Progenitor cell of endocrine pancreas (in vitro differentiated cells): ENCODE measurements at places on chromosomes 6 and 20.

- DNase-seq: no peak
These were observed 124.2 kb upstream of the PTPN1 start for GRCh38 chr20:50385733-50386640.

- no peak for DNase-seq
These were observed 95.0 kb downstream of the SNX5 start for GRCh38 chr20:17873410-17874270.

DNA sequence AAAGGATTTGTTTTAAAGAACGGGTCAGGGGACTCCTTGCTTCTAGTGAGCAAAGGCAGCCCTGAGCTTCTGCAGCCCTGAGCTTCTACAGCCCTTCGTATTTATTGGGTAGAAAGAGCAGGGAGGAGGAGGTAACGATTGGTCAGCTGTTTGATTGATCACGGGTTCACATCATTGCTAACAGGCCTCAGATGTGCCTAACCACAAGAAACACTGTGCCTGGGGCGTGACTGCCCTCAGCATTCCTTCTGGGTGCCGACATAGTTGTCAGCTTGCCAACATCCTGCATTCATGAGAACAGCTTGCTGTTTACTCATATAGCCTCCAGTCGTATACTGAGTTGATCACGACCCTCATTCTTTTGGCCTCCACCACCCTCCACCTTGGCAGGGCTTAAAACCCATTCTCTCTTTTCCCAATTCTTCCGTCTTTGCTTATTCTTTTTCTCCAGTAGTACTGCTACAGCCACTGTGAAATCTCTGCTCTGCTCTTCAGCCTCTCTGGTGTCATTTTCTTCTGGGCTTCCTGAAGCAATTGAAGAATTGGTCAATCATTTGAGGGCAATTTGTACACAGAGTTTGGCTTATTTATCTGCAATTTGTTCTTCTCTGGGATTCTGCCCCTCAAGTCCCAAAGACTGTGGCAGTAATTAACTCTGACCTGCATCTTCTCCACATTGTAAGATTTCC lies 25.4 kb upstream of the NOP56 start:
- DNase-seq: no peak

GRCh38 chr6:47091886-47092668 lies 49.9 kb upstream of the ADGRF1 start:
- no peak for DNase-seq

GRCh38 chr20:17938871-17939619 lies 29.5 kb downstream of the SNX5 start:
- peak; percentile 54 for DNase-seq

DNA sequence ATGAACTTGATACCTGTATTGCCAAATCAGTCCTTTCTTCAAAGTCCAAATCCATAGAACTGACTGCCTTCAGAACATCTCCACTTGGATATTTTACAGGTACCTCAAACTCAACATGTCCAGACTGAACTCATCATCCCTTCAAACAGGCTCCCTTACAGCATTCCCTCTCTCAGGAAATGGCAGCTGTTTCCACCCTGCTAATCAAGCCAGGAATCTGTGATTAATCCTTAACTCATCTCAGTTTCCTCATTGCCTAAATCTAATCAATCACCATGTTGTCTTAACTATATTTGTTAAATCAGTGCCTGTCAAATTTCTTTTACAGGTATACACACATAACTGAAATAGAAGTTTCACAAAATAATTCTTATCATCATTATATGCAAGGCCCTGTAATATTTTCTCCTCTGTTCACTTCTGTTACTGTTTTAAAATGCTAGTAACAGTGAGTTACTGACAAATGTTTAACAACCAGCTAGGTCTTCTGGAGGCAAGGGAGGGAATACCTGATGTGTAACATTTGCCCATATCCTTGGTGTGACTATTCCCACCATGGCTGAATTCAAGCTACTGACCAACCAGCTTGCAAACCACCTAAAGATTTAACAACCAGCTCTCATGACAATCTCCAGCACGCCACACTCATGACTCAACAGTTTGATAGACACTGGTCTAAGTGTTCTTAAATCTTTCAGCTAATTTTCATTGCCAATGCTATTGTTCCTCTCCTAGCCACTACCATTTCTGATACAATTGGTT lies 124.9 kb downstream of the ADAT2 start:
- no peak for DNase-seq

- DNase-seq: no peak
These were observed 891 bp upstream of the GHRH start for GRCh38 chr20:37262505-37262904.

DNA sequence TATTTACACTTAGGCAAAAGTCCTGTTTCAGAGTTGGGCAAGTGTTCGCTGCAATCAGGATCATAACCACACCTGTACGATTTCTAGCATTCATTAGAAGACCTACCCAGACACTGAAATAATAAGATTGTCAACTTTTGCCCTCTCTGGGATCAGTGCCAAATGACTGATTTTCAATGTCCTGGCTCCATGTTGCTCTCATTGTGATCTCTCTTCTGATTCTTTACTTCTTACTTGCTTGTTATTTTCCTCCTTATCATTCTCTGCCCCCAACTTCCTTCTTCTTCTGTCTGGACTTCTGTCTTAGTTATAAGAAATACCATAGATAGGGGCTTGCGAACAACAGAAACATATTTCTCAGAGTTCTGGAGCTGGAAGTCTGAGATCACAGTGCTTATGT lies 94.4 kb upstream of the BMP2 start:
- DNase-seq: no peak

- DNase-seq: no peak
These were observed 60.2 kb downstream of the TMEM242 start for GRCh38 chr6:157263146-157263545.

DNA sequence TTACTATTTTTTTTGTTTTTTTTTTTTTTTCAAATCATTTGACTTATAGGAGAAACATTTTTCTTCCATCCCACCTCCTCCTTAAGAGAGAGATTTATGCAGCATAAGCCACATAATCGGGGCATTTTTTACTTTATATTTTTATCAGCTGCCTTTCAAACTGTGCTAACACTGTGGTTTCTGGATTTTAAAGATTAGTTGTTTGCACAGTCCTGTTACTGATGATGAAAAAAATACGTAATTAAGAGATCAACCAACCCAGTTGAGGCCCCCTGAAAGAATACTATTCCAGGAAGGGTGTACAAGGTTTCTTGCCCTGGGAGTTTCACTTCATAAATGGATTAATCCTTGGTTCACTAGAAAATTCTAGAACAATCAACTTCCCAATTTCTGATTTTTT lies 68.3 kb downstream of the MMS22L start:
- DNase-seq: no peak

- no peak for DNase-seq
These were observed 64.9 kb downstream of the C6orf58 start for GRCh38 chr6:127641905-127642304.
